Activated T-helper 1 cell treated with Interleukin-2 at 50 U/mL for 16 hours (primary cell): ENCODE measurements at places on chromosomes 6 and 20.

- DNase-seq = no peak
Measured at GRCh38 chr20:5173751-5174150, 46.9 kb downstream of the CDS2 start.

DNA sequence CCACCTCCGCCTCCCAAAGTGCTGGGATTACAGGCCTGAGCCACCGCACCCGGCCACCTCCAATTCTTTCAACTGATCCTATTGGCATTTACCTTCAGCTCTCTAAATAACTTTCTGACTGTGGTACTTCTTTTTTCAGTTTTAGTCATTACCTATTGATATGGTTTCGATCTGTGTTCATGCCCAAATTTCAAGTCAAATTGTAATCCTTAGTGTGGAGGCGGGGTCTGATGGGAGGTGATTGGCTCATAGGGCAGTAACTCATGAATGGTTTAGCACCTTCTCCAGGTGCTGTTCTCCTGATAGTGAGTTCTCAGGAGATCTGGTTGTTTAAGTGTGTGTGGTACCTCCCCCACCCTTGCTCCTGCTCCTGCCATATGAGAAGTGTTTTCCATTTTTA, 140.9 kb downstream of the LPA start:
- no peak for DNase-seq

GRCh38 chr6:132713352-132714134, at the start of gene VNN1:
Gene VNN1, minus strand, starts transcription at chr6:132714055. Its CDS starts 20 bp downstream, at chr6:132714035.
- no peak for DNase-seq

GRCh38 chr6:2376429-2377355, 131.3 kb upstream of the GMDS start:
- no peak for DNase-seq

DNA sequence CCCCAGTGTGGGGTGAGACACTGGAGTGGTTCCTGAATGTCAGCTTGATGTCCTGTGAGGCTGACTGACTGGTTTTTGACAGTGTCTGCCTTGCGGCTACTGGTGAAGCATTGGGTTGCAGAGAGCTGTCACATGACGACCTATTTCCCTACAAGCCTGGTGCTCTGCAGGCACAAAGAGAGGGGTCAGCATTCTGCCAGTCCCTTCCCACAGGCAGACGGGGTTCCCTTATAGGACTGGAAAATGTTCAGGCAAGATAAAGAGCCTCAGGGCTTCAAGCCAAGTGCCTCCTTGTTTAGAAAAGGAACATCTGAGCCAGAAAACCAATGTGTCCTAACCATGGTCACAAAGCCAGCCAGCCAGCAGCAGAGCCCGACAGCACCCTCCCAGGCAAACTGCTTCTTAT, 11.0 kb downstream of the LY86 start:
- no peak for DNase-seq

GRCh38 chr6:150456902-150457643, 88.3 kb downstream of the IYD start:
- no peak for DNase-seq

DNA sequence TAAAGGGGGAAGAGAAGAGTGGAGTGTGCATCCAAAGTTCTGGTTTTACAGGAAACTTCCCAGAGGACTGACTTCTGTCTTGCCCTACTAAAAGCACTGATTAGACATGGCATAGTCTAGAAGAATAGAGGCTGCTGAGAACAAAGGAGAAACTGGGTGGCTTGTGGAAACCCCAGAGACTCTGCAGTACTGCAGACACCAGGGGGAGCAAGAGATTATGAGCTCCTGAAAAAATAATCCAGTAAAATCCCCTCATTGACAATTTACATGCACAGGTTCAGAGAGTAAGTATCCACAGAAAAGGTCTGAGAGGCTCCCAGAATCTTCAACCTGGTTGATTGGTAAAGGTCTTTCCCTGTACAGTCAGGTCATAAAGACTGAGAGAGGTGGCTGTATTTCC, 48.7 kb upstream of the CLVS2 start:
- no peak for DNase-seq

GRCh38 chr6:39906318-39906761, 27.9 kb downstream of the MOCS1 start:
- no peak for DNase-seq

DNA sequence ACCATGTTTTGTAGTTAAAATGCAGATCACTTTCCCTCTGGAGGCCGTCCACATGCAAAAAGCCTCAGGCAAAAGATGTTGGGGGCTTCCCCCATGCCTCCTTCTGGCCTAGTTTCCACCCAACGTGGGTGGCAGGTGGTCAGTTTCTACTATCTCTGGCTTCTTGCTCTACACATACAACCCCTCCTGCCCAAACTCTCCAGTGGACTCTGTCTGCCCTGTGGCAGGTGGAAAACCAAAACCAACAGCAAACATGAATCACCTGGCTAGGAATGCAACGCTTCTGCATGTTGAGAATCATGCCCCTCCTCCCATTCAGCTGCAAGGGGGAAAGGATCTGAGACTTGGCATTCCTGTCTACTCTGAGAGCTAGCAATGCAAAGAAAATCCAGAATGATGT, 94.8 kb downstream of the MBOAT1 start:
- no peak for DNase-seq

GRCh38 chr6:71404145-71404966, 115.7 kb downstream of the OGFRL1 start:
- DNase-seq = no peak

GRCh38 chr6:56749632-56750151, 107.0 kb upstream of the DST start:
- no peak for DNase-seq

GRCh38 chr6:116265041-116265829, 11.4 kb upstream of the TSPYL4 start:
- DNase-seq = no peak

- DNase-seq = no peak
Measured at GRCh38 chr6:68691120-68691519, 56.0 kb downstream of the ADGRB3 start.

- no peak for DNase-seq
Measured at GRCh38 chr20:8335495-8336195, 203.6 kb downstream of the PLCB1 start.

GRCh38 chr6:28212510-28213212, 12.4 kb upstream of the ZSCAN9 start:
- DNase-seq = no peak

DNA sequence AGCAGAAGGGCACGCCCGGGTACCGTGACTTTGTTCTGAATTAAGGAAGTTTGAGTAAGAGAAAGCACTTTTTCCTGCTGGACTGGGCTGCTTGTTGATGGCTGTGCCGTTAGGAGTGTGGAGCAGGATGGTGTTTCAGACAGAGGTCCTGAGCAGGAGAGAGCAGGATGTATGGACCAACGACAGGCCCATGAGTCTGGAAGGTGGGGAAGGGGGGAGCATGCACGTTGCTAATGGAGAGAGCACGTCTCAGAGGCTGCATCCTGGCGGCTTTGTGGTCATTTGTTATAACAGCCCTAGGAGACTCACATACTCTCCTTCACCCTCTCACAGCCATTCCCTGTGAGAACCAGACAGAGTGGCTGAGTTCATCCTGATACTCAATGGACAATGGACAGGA, 56.8 kb downstream of the PHACTR3 start:
- DNase-seq = no peak

DNA sequence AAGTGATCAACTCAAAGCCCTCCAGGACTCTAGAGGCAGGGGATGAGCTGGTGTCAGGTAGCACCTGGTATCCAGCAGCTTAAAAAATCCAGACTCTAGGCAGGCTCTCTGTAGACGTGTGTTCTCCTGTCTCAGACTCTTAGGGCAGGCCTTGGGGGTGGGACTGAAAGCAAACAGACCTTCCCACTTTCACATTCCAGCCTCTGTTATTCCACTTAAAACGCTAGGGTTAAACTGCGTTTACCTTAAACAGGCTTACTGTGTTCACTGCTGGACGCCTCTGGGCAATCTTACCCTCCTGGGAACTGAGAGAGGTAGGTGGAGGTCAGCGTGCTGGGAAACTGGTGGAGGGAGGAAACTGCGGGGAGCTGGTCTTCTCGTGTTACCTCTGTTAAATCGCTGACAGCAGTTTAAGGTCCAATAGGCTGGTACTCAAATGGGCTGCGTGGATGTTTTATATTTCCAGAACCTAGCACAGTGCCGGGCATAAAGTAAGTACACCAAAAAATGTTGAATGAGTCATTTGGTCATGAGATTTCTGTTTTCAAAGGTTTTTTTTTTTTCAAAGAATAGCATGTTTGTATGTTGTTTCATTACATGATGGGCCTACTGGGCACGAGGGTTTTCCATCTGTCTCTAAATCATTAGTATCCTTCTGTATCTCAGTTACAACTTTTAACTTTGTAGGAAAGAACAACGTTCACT, at the start of gene GCNT2:
Gene GCNT2 (plus strand): TSS at position 248 of the 705 bp plus-strand sequence. CDS start 7,561 bp downstream, outside the sequence.
- no peak for DNase-seq
